GM12864 (cell line): ENCODE measurements at places on chromosomes 16 and 17.

DNA sequence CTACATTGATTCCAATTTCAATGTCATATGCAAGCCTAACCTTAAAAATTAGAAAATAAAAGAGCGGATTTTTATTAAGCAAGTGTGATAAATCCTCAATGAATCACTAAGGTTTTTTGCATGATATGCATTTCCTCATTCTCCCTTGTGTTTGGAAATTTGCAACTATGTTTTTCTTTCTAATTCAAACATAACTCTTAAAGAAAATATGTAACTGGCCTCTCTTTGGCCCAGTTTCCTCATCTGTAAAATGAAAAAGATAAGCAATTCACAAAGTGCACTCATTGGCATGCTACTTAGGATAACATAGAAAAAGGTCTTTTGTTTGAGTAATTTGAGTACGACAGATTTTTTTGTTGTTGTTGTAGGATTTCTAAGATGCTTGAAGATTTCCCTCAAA is 295.5 kb downstream of the CDH11 start:
- DNase-seq: no peak

DNA sequence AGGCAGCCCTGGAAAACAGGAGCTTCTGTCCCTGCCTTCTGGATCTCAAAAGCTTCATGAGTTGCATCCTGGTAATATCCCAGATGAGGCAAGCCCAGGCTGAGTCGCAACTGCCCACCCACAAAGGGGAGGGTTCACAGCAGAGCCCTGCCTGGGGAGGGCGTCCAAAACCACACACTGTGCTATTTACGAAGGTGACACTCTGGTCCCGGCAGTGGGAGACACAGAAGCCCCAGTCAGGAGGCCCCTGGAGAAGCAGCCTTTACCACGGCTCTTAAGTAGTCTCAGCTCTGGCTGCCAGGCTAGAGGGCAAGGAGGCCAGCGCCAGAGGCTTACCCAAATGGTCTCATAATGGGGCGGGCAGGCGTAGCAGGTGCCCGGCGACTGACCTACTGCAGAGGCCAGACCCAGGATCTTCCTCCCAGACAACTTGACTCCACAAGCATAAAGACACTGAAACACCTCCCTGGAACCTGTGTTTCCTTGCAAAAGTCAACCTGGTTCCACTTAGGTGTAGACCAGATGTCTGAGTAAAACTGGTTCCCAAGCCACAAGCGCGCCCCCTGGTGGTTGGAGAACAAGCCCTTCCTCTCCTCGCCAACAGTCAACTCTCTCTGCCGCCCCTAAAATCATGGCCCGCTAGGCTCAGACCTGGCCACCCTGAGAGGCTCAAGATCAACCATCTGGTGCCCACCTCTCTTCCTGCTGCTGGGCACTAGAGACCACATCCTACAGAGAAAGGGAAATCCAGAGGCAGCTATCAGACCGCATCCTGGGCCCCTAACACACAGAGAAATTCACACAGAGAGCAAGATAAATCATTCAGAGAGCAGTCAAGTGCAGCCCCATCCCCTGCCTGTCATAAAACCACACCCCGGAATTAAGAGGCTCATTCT is 5.2 kb downstream of the AXIN2 start:
- DNase-seq: peak; percentile 36

DNA sequence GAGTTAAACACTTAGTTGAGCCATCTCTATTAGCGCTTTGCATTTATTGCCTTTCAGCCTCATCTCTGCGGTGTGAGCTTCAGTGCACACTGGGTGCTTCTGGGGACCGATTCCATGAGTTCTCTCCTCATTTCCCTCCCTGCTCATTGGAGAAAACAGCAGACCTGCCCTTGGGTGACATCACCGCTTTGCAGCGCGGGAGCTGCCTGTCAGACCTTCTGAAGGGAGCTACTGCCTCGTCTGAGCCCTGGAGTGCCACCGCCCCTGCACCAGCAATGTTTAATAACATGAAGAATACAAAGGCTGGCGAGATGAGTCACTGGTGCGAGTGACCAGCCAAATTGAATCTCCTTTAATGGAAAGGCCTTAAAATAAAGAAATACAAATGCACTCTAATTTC is 30.2 kb upstream of the CPPED1 start:
- no peak for DNase-seq

- DNase-seq: no peak
Observed at GRCh38 chr17:50196826-50197225, 4.6 kb downstream of the COL1A1 start.
